ENCODE measurements at places on chromosomes 13 and 19.

GRCh38 chr13:114256547-114256946 is 21.9 kb downstream of the CDC16 start:
- no peak for ATAC-seq

- ATAC-seq, result no peak
Observed at GRCh38 chr19:4396949-4397783, 3.2 kb downstream of the SH3GL1 start.

GRCh38 chr13:42260903-42261654 is 10.9 kb upstream of the AKAP11 start:
- ATAC-seq, result no peak

DNA sequence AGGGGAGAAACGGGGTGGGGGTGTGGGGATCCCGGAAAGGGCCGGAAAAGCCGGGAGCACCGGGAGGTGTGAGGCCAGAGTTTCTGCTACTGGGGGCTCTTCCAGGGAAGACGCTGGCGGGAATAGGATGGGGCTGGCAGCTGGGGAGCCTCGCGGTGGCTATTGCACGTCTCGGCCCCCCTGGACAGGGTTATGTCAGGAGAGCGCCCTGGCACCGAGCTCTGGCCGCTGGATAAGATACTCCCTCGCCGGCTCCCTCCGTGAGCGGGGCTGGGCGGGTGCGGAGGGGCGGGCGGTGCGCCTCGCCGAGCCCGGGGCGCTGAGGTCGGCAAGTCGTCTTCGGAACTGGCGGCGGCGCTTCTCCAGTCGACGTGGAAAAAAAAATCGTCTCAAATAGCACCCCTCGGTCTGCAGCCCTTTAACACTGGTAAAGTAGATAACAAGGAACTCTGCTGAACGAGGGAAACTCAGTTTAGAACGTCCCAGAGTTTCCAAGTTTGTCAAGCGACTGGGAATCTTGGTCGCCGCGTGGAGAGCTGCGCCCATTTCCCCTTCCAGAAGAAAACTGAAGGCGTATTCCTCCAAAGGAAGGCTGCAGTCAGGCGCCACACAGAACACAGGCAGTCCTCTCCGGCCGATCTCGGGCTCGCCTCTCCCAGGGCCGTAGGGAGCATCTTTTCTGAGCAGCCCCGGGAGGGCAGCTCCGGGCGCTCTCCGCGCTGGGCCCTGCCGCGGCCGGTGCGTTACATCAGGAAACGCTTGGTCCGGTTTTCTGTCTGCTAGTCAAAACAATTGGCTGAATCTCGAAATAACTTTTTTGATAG is 115.1 kb downstream of the KCNRG start:
- ATAC-seq, result peak; percentile 31

DNA sequence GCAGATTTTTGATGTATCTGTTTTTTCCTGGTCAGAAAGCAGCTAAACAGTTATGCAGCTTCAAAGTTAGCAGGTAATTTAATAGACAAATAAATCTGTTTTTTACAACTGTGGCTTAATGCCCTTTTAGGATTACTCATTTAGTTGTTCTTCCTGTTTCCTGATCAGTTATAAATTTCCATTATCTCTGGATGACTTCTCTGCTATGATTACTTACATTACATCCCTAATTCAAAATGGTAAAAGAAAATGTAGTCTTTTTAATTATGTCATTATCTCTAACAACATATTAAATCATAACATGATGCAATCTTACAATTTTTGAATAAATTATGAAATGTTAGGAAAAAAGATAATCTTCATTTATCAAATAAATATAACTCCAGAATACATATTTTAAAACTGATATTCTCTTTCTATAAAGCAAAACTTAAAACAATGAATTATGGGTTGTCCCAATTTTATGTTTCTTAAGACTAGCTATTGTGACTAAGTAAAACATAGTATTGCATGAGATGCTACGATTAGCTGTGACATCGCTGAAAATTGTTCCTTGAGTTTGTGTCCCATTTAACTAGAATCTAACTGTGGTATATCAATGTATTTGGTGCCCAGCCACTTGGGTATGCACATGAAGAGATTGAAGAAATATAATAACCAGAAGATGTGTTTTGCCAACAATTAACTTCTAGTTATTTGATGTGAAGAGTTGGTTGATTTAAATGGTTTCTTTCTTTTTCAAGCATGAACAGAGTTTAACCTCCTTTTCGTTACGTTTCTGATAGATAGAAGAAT is 605.3 kb upstream of the SPRY2 start:
- ATAC-seq, result no peak

GRCh38 chr19:7488736-7489353 is at the start of gene PEX11G:
Gene PEX11G (minus strand): TSS chr19:7489035. CDS start chr19:7489010, 25 bp downstream.
- ATAC-seq, result peak; percentile 98

DNA sequence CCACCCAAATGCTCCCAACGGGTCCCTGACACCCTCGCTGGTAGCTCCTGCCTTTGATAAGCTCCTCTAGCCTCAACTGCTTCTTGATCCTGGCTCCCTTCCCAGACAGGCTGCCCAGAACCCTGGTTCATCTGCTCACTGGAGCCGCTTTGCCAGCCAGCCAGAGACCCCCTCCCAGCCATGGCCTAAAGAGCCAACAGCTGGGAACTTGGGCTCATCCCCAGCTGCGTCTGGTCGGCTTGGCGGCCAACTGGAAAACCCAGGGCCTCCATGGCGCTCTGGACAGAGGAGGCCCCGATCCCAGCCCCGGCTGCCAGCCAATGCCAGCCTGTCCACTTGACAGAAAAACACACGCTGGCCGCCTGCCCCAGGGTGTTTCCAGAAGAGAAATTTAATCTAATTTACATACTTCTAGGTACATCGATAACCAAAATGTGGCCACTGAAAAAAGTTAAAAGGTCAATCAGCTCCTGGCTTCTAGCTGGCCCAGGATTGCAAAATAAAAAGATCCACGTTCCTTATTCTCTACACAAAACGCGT is 3.0 kb upstream of the AKAP8L start:
- ATAC-seq, result no peak

- no peak for ATAC-seq
Observed at GRCh38 chr19:1840541-1841115, 7.7 kb downstream of the REXO1 start.

GRCh38 chr19:19416280-19416679 is 10.8 kb downstream of the GATAD2A start:
- ATAC-seq, result no peak

- ATAC-seq, result peak; percentile 11
Observed at GRCh38 chr19:1106841-1107660, 3.3 kb downstream of the GPX4 start.

- ATAC-seq, result no peak
Observed at GRCh38 chr13:98110749-98111148, 32.1 kb upstream of the FARP1 start.

- peak; percentile 13 for ATAC-seq
Observed at GRCh38 chr19:29795461-29796172, 16.2 kb upstream of the CCNE1 start.

GRCh38 chr13:113902986-113903775 is 39.3 kb upstream of the GAS6 start:
- no peak for ATAC-seq

DNA sequence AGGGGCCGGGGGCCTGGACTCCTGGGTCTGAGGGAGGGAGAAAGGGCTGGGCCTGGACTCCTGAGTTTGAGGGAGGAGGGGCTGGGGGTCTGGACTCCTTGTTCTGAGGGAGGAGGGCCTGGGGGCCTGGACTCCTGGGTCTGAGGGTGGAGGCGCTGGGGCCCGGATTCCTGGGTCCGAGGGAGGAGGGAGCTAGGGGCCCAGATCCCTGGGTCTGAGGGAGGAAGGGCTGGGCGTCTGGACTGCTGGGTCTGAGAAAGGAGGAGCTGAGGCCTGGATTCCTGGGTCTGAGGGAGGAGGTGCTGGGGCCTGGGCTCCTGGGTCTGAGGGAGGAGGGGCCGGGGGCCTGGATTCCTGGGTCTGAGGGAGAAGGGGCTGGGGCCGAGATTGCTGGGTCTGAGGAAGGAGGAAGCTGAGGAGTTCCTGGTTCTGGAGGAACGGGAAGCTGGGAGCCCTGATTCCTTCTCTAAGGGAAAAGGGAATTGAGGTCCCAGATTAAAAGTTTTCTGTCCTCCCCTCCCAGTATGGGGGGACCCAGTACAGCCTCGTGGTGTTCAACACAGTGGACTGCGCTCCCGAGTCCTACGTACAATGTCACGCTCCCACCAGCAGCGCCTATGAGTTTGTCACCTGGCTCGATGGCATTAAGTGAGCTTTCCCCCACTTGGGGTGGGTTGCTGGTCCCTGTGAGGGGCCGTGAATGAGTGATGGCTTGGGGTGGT is 721 bp downstream of the MED25 start:
- ATAC-seq, result peak; percentile 3

GRCh38 chr19:2046046-2046907 is 4.8 kb downstream of the MKNK2 start:
- ATAC-seq, result no peak

- no peak for ATAC-seq
Observed at GRCh38 chr19:16067205-16067938, 8.9 kb upstream of the TPM4 start.

DNA sequence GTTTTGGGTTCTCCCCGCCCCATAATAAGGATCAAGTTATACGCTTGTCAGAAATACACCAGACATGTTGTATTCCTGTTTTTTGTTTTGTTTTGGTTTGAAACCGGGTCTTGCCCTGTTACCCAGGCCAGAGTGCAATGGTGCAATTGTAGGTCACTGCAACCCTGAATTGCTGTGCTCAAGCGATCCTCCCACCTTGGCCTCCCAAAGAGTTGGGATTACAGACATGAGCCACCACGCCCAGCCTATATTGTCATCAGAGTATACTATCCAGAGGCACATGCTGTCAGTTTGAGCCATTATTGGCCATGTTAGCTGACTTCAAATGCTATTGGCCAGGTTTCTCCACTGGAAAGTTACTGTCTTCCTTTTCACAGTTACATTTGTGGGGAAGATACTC is 9.8 kb downstream of the SAFB start:
- ATAC-seq, result no peak

DNA sequence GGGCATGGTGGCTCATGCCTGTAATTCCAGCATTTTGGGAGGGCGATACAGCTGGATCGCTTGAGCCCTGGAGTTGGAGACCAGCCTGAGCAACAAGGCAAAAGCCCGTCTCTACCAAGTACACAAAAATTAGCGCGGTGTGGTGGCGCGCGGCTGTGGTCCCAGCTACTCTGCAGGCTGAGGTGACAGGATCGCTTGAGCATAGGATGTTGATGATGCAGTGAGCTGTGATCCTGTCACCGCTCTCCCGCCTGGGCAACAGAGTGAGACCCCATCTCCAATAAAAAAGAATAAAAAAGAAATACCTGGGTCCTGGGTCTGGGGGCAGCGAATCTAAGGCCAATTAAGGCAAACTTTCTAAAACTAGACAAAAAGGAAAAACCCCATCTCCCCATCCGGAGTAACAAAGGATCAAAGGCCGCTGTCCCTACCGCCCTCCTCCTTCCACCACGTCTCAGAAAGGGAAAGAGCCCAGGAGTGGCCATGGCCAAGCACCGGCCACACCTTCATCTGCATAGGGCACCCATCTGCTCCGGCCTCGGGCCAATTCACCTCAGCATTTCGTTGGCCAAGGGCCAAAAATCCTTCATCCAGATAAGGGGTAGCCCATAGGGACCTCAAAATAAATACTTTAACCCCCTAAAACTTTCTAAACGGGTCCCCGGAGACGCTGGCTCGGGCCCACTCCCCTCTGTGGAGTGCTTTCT is 851 bp downstream of the ZNF320 start:
- ATAC-seq, result peak; percentile 52

DNA sequence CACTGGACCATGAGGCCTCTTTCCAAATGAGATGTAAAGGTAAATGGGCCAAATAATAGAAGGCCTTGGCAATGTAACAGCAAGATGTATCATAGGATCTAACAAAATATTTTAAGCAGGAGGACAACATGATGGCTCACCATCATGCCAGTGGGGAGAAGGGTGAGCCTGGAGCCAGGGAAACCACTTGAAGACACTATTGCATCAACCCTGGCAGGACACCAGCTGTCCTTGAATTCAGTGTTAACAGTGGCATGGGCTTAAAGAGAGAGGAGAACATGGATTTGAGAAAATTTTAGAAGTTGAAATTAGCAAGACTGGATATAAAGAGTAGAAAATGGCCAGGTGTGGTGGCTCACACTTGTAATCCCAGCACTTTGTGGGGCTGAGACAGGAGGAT is 6.7 kb upstream of the RCBTB2 start:
- ATAC-seq, result no peak

- ATAC-seq, result no peak
Observed at GRCh38 chr19:49881672-49882394, 4.3 kb downstream of the TBC1D17 start.

- no peak for ATAC-seq
Observed at GRCh38 chr13:32639502-32640105, 53.4 kb downstream of the PDS5B start.

- ATAC-seq, result no peak
Observed at GRCh38 chr13:101111894-101112293, 304.4 kb downstream of the NALCN start.

GRCh38 chr19:2650515-2650914 is 52.0 kb downstream of the GNG7 start:
- ATAC-seq, result no peak

DNA sequence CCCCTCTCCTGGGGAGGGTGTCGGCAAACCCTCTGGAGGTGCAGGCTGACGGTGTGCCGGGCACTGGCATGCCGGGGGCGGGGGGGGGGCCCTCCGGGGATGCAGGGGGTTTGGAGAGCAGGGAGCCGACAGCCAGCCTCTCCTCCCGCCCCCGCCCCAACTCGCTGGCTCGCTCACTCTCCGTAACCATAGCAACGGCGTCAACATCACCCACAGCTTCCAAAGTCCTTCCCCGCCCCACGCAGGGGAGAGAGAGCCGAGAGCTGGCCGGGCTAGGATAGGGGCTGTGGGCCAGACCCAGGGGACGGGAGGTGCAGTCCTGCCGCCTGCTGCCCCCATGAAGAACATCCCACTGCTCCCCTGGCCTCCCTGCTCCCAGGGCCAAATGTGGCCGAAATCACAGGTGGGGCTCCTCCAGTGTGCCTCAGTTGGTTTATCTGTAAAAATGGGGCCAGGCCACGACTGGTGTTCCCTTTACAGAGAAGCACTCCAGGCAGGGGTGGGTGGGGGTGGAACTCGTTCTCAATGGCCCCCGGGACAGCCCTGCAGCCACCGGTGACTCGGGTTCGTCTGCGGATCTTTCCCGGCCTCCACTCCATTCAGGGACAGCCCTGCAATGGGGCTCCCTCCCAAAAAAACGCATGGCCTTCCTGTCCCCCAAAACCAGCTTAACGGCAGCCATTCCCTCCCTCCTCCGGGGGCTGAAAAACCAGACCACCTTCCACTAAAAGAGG is 3.2 kb downstream of the KLF16 start:
- ATAC-seq, result peak; percentile 8

DNA sequence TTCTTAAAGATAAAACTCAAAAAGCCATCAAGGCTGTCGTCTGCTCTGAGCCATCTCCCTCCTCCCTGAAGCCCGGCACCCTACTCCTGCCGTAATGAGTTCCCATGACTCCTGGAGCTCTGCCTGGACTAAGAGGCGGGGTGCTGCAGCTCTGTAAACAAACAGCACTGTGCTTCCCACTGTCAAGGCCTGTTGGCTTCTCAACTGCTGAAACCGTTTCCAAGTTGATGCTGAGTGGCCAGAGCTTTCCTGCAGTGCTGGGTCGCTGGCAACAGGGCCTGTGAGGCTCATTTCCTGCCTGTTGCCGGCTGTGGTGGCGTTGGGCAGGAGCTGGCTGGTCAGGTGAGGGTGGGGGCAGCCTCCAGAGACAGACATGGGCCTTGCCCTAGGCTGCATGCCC is 26.7 kb upstream of the ISYNA1 start:
- no peak for ATAC-seq

GRCh38 chr19:35421362-35421761 is 26.7 kb upstream of the FFAR2 start:
- ATAC-seq, result no peak

Measured in motor neuron (in vitro differentiated cells).